Left ventricle myocardium superior (tissue), 1 donor: ENCODE measurements at places on chromosomes 12 and 14.

DNA sequence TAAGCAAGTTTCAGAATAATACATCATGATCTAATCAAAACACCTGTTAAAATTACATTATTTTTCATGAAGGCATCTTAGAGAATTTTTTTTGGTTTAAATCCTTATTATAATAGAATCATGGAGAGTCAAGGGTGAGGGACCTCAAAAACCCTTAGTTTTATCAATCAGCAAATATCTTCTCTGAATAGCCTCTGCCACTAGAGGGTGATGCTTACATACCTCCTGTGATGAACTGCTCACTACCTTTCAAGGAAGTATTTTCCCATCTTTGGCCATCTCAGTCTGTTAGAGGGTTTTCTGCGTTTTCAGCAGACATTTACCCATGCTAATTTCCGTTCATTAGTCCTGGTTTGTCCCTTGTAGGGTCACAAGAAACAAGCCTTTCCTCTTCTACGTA, 200.2 kb downstream of the TRHDE start:
- DNase-seq, result no peak

- DNase-seq, result no peak
These were observed 40.6 kb downstream of the HSD17B6 start for GRCh38 chr12:56803750-56804149.

DNA sequence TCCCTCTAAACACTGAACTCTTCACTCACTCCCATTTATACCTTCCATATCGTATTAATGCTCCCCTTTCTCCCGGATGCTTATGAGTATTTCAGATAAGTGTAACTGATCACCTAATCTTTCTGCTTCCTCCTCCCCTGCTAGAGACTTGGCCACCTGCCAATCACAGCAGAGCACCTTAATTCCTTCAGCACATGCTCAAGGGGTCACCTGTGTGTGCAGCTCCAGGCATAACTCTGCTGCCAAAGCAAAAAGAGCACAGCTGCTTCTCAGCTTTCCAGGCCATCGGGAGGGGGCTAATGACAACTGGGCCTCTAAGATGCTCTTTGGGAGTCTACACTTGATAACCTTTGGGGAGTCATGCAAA, 106.9 kb upstream of the DYRK2 start:
- DNase-seq, result no peak

GRCh38 chr14:102571043-102571442, 21.4 kb upstream of the RCOR1 start:
- no peak for DNase-seq

DNA sequence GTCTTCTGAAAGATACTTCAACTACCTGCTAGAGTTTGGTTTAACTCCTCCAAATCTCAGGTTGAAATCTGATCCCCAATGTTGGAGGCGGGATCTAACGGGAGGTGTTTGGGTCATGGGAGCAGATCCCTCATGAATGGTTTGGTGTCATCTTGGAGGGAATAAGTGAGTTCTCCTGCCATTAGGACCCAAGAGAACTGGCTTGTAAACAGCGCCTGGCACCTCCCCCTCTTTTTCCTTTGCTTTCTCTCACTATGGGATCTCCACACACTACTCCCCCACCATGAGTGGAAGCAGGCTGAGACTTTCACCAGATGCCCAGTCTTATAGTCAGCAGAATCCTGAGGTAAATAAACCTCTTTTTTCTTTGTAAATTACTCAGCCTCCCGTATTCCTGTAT, 2.5 kb downstream of the CNIH1 start:
- DNase-seq, result no peak

DNA sequence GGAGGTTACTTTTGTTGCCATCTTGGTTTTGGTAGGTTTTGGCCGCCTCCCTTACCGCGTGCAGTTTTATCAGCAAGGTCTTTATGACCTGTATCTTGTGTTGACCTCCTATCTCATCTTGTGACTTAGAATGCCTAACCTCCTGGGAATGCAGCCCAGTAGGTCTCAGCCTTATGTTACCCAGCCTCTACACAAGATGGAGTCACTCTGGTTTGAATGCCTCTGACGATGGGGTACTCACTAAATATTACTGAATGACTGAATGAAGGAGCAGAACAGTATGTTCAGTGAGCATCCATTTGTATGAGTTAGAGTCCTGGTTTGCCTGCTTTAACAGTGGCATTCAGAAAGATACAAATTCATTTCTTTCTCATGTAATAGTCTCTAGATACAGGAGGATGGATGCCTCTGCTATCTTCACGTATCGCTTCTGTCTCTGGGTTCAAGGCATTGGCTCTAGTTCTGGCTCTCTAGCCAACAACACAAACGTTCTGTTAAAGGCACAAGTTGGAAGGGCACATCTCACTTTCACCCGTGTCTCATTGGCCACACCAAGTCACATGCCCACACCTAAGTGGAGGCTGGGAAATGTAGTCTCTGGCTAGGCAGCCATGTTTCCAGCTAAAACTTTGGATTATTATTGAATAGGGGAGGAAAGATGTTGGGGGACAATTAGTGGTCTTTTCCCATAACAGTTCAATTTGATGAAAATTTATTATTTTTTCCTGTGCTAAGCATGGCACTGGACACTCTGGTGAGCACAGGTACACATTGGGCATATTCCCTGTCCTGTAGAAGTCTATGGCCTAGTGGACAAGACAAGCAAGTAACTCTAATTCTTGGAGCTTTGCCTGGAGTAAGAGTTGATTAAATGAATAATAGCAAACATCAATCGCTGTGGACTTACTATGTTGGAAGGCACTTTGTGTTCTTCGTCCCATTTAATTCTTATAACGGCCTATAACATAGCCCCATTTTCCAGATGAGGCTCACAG, 75.2 kb upstream of the RPH3A start:
- no peak for DNase-seq

GRCh38 chr14:22980672-22981089, 1.7 kb downstream of the AJUBA start:
- DNase-seq, result peak; percentile 60

DNA sequence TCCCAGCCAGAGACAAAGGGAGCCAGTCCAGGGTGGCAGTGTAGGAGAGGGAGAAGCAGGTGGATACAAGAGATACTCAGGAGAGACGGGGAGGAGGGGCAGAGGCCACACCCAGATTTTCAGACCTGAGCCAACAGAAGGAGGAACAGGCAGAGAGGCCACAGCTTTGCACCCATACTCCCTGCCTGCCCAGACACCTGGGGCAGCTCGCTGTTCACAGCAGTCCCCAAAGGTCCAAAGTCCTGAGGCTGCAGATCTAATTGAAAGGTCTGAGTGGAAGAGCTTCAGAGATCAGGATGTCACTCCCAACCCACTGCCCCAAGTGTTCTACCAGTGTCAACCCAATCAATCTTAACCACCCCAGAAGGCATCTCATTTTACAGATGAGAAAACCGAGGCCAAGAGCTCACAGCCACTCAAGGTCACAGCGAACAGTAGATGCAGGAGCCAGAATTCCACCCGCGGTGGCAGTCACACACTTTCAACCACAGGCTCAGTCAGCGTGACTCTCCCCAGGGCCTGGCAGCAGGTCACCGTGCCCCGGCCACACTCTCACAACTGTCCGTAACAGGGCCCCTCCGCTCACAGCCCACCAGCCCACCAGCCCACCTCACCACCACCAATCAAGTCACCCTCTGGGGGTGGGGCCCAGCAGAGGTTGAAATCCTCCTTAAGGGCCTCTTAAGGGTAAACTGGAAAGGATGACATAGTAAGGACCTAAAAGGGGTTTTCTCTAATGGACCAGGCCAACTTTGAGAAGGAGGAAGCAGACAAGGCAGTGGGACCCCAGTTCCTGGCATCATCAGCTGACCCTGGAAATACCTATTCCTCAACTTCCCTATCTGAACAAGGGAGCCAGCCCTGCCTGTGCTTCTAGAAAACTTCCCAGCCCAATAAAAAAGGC, 33.3 kb downstream of the ACTN1 start:
- no peak for DNase-seq
